Caco-2 (cell line): ENCODE measurements at places on chromosomes 7 and 10.

DNA sequence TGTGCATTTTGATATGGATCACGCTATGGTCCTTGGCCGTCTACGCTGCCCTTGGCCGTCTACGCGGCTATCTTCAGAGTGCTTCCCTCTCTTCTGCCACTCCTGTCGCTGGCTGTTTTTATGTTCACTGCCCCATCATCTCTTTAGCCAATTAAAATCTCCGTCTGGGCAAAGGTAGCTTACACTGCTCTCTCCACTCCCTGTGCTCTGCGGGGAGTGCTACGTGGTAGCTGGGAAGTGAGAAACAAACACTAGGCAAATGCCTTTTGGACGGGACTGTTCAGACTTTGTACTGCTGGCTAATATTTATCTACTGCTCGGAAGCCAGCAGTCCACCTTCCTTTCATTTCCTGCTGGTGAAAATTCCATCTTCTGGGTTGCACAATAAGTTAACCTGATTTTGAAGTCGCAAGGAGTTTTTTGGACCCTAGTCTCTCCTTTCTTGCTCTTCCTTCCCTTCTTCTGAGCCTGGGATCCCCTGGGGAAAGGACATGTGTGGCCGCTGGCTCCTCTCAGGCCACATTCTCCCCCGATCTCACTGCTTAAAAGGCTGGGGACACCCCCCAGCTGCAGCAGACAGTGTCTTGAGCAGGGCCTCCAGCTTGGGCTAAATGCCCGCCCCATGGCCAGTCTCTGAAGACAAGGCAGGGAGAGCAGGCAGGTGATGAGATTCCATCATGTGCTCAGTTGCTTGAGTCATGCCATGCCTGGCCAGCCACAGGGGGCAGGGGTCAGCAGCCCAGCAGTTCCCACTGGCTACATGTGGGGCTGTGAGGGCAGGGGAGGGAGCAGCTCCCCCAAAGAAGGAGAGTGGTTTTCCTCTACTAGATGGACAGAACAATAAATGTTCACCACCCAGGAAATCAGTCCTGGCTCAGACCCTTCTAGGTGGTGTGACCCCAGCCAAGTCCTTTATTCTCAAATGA lies 25.5 kb upstream of the RBM33 start:
- peak; percentile 91 for DNase-seq

DNA sequence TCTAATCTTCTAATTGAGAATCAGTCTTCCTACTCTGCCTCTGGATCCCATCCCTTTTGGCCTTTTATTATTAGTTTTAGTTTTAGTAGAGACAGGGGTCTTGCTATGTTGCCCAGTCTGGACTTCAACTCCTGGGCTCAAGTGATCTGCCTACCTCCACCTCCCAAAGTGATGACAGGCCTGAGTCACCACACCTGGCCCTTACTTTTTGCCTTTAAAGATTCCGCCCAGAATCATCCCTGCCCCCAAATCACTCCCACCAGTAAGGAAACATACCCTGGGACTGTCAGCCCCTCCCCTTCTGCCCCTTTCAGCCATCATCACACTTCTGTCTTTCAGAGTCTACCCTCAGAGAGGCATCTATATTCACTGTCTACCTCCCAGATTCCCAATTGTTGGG lies 18.7 kb downstream of the KPNA7 start:
- no peak for DNase-seq

GRCh38 chr10:48439581-48440041 lies 133.1 kb downstream of the MAPK8 start:
- DNase-seq = peak; percentile 57

DNA sequence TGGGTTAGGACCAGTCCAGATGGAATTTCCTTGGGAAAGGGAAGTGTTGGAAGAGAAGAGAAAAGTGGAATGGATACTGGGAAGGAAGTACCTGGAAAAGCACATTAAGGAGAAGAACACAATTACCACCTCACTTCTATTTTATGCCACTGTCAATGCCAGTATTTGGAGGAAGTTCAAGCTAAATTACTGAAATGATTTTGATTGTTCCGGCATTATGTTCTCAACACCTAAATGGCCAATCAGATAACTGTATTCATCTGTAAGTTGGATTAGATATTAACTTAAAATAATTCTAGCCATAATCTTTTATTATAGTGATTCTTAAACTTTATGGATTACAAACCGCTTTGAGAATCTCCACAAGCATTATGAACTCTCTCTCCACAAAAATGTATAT lies 7.3 kb downstream of the NPVF start:
- DNase-seq = no peak

DNA sequence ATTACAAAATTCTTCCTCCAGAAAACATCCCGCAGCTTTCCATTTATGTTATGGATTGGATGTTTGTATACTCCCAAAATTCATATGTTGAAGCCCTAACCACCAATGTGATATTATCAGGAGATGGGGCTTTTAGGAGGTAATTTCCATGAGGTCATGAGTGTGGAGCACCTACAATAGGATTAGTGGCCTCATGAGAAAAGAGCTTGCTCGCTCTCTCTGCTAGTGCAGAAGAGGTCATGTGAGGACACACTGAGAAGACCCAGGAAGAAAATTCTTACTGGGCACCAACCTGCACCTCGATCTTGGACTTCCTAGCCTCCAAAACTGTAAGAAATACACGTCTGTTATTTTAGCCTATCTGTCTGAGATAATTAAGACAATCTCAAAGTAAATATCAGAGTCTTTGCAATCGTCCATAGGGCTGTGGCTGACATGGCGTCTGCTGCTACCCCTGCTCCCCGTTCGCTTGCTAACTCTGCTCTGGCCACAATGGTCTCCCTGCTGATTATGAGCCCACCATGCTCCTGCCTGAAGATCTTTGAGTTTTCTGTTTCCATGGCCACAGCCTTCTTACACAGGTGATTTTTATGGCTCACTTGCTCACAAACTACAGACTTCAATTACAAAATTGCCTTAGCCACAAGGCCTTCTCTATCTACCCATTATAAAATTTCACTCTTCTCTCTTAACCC lies 333.3 kb downstream of the CACNA2D1 start:
- no peak for DNase-seq

DNA sequence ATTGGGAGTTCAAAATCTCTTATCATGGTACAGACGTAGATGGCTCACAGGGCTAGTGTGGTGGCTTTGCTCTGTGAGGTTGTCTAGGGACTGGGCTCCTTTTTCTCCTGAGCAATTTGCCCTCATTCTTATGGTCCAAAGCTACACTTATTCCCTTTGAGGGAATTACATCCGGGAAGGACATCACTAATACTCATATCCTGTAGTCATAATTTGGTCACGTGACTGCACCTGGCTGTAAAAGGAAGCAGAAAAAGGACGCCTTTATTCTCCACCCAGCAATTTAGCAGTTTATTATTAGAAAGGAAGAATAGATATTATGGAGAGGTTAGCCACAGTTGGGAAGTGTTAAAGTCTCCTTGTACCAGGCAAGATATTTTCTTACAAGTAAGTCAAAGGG lies 28.1 kb downstream of the ARID5B start:
- no peak for DNase-seq

DNA sequence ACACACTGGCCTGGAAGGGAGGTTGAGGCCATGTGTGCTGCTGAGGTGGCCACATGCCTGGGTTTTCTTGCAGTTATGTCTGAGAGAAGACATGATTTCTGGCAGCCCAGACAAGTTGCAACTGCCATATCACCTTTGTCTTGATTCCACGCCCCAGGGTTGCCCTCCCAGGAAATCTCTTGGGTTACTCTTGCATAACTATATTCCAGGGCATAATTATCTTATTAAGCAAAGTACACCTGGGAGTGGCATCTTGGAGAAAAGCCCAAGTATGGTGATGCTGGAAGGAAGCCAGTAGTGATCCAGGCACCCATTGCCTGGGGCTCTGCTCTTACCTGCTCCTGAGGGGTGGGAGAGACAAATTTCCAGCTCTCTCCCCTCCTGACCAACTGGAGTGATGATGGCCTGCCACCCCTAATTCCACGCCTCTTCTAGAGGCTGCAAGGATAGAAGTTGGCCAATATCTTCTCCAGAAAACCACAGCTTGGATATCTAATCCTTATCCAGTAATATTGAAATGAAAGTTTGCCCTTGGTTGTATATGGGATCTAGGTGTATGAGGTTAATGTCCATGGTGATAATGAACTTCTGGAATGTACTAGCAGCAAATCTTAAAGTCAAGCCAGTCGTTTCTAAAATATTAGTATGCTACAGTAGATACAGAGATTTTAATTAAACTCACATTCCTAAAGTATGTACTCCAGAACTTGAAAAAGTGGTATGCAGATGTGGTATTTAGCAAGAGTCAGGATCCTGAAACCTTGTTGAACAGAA lies 5.0 kb downstream of the AKR1B10 start:
- DNase-seq = no peak

DNA sequence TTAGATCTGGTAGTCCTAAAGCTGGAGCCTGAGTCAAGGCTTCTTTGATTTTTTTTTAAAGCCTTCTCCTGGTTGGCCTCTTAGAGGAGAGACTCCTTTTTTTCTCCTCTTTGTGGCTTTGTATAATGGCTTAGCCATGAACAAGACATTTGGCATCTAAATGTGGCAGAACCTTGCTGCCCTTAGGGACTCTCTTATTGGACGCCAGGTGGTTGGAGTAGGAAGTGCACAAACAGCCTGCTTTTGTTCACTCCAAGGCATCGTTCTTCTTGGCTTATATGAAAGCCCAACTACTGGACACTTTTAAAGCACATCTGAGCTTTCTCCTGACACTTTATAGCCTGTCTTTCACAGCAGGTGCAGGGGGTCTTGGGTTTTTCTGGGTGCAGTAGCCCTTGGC lies 25.0 kb downstream of the ZPBP start:
- no peak for DNase-seq

DNA sequence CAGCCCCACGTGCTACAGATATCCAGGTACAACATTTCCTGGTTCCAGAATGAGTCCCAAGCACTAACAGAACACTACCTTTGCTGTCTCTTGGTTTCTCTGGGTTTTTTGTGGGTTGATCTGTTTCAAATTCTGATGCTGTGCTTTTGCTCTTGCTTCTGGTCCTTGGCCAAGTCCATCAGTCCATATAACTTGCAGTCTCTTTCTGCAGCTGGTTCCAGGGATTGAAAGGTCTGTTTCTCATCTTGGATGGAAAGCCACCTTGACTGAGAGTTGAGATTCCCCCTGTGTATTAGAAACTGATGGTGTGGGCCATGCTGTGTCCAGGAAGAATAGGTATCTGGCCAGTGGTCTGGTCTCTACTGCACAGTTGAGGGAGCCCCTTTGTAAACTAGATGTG lies 171.1 kb downstream of the JCAD start:
- no peak for DNase-seq

GRCh38 chr10:120460776-120461175 lies 3.7 kb downstream of the PLPP4 start:
- no peak for DNase-seq

DNA sequence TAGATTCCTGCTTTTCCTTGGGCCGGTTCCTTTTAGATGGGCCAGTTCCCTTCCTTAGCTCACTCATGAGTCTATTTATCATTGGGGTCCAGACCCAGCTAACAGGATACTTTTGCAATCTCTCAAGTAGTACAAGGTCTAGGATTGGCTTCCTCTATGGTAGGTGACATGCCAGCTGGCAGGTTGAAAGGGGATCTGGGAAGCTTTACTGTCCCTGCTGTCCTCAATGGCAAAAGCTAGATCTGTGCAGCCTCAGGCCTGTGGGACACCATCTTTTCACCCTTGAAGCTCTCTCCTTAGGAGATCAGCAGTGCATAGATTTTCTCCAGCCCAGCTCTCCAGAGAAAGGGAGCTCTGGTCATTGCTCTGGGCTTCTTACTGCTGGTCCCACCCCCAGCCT lies 96.4 kb downstream of the CUL2 start:
- no peak for DNase-seq

DNA sequence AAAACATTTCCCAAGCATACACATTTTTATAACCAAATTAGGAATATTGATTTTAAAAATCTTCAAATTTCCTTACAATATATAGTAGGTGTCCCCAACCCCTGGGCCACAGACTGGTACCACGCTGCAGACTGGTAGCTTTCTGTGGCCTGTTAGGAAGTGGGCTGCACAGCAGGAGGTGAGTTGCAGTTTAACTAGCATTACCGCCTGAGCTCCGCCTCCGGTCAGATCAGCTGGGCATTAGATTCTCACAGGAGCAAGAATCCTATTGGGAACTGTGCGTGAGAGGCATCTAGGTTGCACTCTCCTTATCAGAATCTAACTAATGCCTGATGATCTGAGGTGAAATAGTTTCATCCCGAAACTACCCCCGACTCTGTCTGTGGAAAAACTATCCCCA lies 62.1 kb downstream of the ZWINT start:
- DNase-seq = peak; percentile 19

DNA sequence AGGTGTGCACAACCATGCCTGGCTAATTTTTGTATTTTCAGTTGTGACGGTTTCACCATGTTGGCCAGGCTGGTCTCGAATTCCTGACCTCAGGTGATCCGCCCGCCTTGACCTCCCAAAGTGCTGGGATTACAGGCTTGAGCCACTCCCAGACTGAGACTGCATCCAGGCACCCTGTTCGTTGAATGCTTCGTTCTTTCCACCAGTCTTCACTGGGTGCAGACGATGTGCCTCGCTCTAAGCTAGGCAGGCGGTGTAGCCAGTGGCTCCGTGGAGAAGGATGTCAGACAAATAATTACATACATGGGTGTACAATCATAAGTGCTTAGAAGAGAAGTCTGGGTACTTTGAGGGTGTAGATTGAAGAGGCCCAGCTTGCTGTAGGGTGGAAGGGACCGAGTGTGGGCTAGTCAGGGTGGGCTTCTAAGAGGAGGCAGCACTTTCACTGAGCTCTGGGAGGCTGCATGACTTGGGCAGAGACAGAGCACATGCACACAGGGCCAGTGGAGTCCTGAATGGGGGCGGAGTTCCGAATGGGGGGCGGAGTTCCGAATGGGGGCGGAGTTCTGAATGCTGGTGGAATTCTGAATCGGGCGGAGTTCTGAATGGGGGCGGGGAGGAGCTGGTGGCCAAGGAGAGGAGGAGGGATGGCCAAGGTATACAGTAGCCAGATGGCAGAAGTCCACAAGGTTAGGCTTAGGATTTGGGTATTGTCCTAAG lies 74.3 kb downstream of the COL26A1 start:
- DNase-seq = peak; percentile 69

DNA sequence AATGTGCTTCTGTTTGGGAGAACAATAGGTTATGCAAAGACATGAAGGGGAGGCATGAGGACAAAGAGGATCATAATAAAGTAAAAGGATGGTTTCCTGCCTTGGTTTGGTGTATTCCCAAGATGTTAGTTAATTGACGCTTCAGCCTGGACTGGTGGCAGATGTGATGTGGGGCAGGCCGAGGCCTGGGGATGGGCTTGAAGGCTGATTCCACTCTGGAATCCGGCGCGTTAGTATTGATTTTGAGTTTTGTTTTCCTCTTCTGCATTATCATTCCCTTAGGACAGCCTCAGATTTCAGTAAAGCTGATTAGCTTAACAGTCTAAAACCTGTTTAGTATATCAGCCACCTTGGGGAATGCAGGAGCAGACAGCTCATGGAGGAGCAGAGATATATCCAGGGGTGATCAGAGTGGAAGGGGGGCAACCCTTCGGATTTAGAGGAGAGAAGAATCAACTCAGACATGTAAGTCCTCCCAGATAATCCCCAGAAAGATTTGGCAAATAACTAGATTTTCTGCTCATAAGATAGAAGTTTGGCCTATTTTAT lies 159.8 kb upstream of the MTPN start:
- no peak for DNase-seq
